ENCODE measurements at places on chromosomes 3 and 15.
A peak's percentile ranks its signal among the peaks of the same experiment; 100 is the strongest.

DNA sequence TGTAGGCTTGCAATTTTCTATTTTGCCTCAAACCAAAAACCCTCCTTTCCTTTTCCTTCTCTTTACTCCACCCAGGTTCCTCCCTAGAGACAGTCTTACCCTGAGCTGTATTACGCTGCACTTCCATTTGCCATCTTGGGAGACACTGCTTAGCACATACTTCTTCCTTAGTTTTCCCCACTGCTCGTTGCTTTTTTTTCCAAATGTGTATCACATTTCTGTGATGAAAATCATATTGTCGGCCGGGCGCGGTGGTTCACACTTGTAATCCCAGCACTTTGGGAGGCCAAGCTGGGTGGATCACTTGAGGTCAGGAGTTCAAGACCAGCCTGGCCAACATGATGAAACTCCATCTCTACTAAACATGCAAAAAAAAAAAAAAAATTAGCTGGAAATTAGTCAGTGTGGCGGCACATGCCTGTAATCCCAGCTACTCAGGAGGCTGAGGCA, 29.5 kb downstream of the POPDC2 start:
- no peak for DNase-seq

- peak; percentile 41 for DNase-seq
These were observed 37.8 kb upstream of the SPTSSB start for GRCh38 chr3:161409069-161409468.

DNA sequence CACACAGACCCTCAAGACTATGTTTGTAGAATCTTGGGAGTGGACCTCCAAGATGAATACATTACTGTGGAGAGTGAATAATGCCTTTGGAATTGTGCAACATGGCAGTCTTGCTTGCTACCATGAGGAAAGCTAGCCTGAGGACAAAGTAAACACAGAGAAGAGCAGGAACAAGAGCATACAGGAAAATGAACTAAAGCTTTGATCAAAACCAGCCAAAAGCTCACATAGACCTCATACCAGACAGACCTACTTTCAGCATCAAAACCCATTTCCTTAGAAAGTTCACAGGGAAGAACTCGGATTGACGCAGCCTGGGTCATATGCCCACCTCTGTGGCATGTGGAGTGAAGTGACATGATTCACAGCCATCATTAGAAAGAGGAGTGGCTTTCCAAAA, 3.3 kb upstream of the RAB8B start:
- no peak for DNase-seq

DNA sequence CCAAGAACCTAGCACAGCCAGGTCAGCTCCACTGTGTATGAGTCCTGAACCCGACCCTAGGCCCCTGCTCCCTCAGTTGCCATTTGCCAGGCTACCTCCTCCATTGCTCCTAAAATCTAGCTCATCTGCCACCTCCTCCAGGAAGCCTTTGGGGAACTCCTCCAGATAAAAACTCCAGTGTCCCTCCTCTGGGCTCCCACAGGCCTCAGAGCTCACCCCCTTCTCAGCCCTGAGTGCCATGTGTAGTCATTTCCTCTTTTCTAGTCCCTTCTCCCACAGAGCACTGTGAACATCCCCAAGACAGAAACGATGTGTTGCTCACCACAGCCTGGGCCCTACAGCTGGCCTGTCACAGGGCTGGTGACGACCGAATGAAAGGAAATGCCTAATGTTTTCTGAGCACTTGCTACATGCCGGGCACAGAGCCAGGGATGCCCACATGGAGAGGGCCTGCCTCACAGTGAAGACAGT, 61.0 kb downstream of the IQSEC1 start:
- DNase-seq, result no peak

DNA sequence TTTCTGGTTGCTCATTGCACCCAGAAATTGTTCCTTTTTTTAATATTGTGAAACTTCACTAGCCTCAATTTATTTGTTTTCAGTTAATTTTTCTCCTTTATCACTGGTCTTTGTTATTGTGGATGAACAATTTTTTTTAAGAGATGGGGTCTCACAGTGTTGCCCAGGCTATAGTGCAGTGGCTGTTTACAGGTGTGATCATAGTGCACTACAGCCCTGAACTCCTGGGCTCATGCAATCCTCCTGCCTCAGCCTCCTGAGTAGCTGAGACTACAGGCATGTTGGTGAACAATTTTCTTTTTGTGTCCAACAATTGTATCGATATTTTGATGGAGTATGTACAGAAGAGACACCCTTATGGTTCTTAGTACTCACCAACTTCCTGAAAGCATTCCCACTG, 26.3 kb downstream of the BLM start:
- no peak for DNase-seq

DNA sequence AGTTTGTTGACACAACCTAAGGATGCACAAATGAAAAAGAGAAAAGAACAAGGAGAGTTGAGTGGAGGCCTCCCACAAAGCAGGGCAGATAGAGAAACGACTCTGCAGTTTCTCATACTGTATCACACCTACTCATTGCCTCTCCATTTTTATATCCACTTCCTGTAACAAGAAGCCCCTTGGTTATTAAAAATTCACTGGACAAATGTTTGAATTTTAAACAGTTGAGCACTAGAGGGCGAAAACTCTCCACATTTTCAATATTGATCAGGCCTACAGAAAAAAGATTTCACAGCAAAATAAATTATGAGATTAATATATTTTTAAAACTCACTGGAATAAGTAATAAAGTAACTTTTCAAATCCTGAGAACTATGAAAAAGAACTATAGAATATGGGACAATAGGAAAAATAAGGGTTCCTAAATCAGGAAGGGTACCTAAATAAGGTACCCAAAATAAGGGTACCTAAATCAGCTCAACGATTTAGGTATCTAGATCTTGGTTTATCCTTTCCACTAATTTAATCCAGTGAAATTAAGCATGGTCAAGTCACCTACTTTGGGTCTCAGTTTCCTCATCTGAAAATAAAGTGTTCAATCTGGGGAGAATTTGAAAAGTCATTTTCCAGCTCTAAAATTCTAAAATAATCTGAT, 47.0 kb upstream of the PPIB start:
- DNase-seq, result peak; percentile 10

DNA sequence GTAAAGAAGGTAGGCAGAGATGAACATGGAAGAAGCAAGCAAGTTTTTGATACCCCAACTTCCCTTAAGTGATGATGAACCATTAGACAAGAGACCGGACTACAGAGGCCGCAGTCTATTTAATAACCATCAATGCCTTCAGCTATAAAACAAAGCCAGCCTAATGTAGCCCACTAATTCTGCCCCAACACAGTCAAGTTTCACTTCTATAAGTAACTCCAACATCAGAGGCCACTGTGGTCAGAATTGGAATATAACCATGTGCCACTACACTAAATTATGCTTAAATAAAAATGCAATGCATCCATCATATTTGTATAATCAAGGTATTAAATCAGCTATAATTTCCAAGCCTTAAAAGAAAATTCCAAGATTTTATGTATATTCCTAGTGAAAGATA, 234.7 kb downstream of the FOXP1 start:
- no peak for DNase-seq

DNA sequence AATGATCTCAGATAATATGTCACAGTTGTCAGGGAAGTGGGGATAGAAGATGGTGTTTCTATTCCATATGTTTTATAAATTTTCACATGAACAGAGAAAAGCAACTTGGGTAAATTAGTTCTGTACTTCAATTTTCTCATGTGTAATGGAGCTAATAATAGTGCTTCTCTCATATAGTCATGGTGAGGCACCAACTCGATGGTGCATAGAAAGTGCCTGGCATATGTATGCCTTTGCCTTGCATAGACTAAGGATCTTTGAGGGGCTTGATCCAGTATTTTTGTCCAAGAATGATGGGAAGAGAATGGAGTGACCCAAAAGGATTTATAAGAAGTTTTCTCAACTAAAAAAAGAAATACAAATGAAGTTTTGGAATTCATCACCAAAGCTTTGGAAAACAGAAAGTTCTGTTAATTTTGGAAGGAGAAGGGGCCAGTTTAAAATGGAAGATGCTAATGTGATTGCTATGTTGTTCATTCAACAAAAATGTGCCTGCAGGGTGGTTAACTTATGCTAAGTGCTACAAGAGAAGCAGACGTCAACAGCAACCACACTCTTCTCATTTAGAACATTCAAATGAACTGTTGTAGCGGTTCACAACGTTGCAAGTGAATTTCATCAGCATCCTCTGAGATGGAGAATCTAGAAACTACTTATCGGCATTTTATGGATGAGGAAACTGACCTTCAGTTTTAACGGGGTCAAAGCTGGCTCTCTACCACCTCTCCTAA, 86.1 kb downstream of the RTP4 start:
- DNase-seq, result no peak

DNA sequence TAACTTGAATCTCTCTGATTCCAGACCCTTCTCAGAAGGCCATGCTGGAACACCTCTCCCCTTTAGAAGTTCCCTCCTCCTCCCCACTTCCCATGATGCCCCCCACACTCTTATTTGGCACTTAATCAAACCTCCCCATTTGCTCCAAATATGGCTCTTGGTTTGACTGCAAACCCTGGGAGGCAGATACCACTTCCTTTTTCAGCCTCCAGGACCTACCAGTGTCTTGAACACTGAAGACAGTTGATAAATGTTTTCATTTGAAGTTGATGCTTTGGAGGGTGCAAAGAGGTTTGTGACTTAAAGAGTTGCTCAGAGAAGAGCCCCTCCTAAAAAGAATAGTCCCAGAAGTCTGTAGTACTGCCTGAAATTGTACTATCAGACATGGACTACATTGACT, 61.5 kb downstream of the SEMA5B start:
- DNase-seq, result no peak

- no peak for DNase-seq
These were observed 33.2 kb downstream of the MKRN2 start for GRCh38 chr3:12590096-12590495.

DNA sequence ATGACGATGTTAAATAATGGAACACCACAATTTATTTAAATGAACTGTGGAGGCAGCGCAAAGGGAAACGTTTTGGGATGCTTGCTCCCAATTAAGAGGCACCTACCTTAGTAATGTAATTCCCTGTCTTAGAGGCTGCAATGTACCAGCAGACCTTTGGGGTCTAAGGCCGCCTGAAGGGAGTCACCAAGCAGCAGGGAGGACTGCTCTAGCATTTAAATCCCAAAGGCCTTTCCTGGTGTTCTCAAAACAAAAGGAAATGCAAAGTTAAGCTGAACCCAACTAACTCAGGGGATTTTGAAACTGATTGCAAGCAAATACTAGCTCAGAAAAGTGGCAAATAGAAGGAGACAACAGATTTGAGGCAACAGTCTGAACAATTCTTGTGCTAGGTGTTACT, 510.8 kb downstream of the GABRG3 start:
- DNase-seq, result no peak

DNA sequence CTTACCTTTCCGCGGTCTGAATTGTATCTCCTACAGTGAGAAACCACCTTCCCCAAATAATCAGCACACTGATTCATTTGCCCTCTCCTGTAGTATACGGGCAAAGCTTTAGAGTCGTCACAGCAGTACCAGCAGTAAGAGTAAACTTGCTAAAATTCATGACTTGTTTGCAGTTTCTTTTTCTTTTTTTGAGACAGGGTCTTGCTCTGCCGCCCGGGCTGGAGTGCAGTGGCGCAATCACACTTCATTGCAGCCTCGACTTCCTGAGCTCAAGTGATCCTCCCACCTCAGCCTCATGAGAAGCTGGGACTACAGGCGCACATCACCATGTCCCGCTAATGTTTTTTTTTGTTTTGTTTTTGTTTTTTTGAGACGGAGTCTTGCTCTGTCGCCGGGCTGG, 11.9 kb downstream of the SCAMP5 start:
- no peak for DNase-seq

DNA sequence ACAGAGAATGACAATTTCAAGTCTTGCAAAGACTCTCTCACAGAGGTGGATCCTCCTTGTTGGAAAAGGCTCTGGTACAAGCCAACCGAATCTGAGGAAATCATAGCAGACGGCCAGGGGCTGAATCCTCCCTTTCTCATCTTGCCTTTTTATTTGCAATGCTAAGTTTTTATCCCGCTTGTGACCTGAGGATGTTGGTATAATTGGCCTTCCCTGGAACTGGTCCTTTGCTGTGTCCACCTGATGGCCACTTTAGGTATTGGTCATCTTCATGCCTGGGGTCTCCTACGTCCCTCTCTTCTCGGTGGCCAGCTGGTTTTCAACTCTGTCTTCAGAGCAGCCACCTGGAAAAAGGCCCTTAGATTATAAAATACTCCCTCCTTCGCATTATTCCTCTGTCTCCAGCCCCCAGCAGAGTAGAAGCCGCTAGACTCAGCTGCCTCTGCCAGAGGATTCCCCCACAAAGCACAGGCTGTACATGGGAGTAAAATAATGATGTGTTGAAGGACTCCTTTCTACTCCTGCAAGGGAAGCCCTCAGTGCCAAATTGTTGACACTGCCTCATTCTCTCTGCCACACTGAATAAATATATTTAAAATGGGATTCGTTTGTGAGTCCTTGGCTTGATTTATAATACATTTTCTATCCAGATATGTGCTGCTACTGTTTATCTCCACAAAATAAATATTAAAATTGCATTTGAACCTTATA, 208.9 kb upstream of the CFAP20DC start:
- DNase-seq, result no peak

- DNase-seq, result no peak
These were observed 36.9 kb downstream of the TSPAN3 start for GRCh38 chr15:77033729-77034671.

- DNase-seq, result no peak
These were observed 207.6 kb downstream of the MAGI1 start for GRCh38 chr3:65830948-65831732.

GRCh38 chr15:82159922-82160321, 102.6 kb downstream of the EFL1 start:
- DNase-seq, result no peak

DNA sequence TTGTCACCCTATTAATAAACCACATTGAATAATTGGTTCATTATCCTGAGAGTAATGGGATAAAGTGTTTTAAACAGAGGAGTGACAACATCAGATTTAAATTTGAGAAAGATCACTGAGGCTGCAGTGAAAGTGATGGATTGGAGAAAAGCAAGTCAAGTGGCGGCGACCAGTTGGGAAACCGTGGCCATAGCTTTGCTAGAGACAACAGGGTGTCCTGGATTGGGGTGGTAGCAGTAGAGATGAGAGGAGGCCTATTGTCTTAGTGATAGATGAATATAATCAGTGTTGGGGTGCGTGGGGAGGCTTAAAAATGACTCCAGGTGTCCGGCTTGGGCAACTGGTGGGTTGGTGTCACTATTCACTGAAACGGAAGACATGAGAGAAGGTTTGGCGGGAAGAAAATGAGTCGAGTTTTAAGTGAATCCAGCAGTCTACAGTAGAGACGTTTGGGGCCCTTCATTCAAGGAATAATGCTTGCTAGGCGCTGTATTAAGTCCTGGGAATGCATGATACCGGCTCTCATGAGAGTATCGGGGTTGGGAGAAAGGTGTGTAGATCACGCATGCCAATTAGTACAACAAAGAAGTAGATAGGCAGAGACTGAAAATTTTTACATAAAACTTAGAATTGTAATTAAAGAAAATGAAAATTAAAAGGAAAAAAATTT, 819 bp downstream of the NEK4 start:
- no peak for DNase-seq

- no peak for DNase-seq
These were observed 36.7 kb upstream of the BLM start for GRCh38 chr15:90680371-90680935.

DNA sequence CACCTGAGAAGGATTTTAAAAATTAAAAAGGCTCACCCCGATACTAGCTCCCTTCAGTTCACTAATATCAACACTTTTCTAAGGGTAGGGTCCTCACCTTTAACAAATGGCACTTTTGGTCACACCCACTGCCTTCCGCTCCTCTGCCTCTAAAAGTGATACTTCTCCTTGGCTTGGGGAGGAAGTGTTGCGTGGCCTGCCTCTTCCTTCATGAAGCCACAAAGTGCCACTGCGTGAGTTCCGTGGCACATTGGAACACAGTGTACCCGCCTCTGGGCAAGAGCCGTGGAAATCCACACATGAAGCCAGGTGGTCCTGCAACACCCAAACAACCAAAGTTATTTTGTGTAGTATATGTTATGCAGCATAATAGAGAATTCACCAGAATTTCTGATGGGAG, 3.9 kb downstream of the B4GALT4 start:
- no peak for DNase-seq
